Pancreas (tissue), 10 donors: ENCODE measurements at places on chromosomes 12 and 14. TPM values are rescaled to one million over a fixed set of nuclear protein-coding genes. Genes with fewer than 3 reads are reported as not detected.

GRCh38 chr12:132942611-132943010 lies 13.5 kb downstream of the ZNF605 start:
- DNase-seq = no peak

- DNase-seq = no peak
Observed at GRCh38 chr14:27929797-27930347, 836.7 kb upstream of the FOXG1 start.

DNA sequence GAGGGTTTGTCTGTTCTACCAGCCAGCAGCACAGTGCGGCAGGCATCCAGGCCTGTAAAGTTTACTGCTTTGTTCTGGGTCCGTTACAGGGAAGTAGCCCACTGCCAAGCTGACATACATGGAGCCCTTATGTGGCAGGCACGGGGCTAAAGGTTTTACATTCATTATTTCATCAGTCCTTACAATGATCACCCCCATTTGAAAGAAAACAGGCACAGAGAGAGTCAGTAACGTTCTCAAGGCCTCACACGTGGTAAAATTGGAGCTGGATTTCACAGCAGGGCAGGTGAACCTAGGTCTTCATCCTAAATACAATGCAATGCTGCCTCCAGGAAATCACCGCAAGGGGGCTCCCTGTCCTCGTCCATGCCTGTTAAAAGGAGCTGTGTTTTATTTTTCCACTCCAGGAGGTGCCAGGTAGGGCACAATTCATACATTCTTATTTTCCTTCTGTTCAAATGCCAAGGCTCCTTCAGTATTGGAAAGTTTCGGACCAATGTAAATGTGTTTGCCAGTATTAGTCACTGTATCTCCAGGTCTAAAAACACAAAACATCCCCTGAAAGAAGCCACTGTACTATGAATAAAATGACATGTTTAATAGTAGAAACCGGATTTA lies 172.2 kb upstream of the GZMB start:
- peak; percentile 78 for DNase-seq

- no peak for DNase-seq
Observed at GRCh38 chr14:64811676-64812075, 68.0 kb downstream of the SPTB start.

DNA sequence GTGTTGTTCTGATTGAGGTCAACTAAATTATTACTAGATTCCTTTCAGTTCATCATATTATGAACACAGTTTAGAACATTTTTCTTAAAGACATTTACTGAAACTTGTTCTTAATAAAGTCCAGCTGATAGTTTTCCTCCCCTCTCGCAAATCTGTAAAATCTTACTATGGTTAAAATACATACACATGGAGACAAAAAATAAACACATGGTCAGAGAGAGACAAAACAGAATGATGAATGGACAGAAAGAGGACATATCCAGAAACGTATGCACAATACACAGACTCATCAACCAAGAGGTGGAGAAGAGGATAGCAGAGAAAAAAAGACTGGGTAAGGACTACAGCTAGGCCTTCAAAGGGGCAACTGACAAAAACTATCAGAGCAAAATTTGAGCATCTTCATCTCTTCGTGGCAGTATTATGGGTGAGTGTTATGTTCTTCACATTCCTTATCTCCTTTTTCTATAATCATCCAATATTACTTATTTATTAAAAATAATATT lies 38.4 kb downstream of the EEA1 start:
- DNase-seq = no peak

- DNase-seq = no peak
Observed at GRCh38 chr14:67396381-67396970, 15.5 kb downstream of the PLEK2 start.

GRCh38 chr12:124720004-124720680 lies 143.5 kb downstream of the SCARB1 start:
- no peak for DNase-seq

GRCh38 chr12:45621703-45622102 lies 107.8 kb upstream of the ARID2 start:
- no peak for DNase-seq

GRCh38 chr12:109464642-109465351 lies 12.3 kb downstream of the KCTD10 start:
- DNase-seq = no peak

LRP1-AS gene
- total RNA-seq = not detected

CACNB3 gene
- total RNA-seq = 4.7 TPM

TMEM119 gene
- total RNA-seq = 1.3 TPM

CFAP54 gene
- 0.03 TPM for total RNA-seq

NOXRED1 gene
- 0.26 TPM for total RNA-seq

EFS gene
- total RNA-seq = 2.2 TPM

FOXG1 gene
- not detected for total RNA-seq

RIMBP2 gene
- 3.0 TPM for total RNA-seq

NEMF gene
- total RNA-seq = 21.9 TPM

P2RX2 gene
- total RNA-seq = 0.08 TPM

SLC4A8 gene
- total RNA-seq = 2.4 TPM

SETD1B gene
- 11.3 TPM for total RNA-seq

KRT75 gene
- not detected for total RNA-seq

GRIN2B gene
- total RNA-seq = 0.12 TPM

MORN3 gene
- 0.59 TPM for total RNA-seq
